ENCODE measurements at places on chromosomes 5 and 9. TPM values are rescaled to one million over a fixed set of nuclear protein-coding genes. Genes with fewer than 3 reads are reported as not detected.

Gene PCDHGA12
- 0.24 TPM for polyA plus RNA-seq

Gene BRINP1
- polyA plus RNA-seq: 0.84 TPM

DNA sequence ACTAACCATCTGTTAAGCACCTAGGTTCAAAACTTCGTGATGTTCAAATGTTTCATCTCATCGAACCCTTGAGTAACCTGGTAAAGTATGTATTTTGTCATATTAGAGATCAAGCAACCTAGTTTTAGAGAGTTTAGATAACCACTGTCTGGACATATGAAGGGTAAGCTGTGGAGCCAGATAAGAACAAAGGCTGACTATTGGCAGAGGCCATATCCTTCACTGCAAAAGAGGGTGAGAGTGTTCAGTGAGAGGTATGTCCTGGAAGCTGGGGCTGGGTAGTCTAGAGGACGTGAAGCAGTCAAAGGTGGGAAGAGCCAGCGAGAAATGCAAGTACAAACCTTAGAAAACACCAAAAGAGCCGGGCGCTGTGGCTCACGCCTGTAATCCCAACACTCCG is 573.1 kb upstream of the KLF4 start:
- no peak for DNase-seq

DNA sequence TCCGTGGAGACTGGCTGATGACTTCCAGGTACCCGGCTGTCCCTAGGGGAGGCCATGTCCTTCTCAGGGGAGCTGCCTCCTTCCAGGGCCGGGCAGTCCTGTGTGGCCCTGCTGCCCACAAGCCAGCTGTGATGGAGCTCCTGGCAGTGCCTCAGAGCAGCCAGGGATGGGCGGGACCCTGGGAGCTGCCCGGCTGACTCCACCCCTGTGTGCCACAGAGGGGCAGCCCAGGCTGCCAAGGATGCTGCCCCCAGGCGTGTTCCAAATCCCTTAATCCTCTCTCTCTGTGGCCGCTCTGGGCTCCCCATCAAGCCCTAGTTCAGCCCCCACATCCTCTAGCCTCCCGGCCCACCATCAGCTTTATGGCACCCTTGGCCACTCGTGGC is 7.0 kb upstream of the SCGB3A1 start:
- peak; percentile 31 for DNase-seq

Gene CTSL
- polyA plus RNA-seq: 237 TPM

- no peak for DNase-seq
Observed at GRCh38 chr9:91275655-91276054, 86.1 kb downstream of the AUH start.

Gene ABO
- 25.0 TPM for polyA plus RNA-seq

Gene ANKRD20A1
- not detected for polyA plus RNA-seq

GRCh38 chr5:157778121-157778805 is 34.8 kb downstream of the LSM11 start:
- DNase-seq: peak; percentile 49

All from kidney (tissue), 22 donors.